ENCODE measurements at places on chromosomes 7 and 10. TPM values are rescaled to one million over a fixed set of nuclear protein-coding genes. Genes with fewer than 3 reads are reported as not detected.

Gene VIM
- total RNA-seq = 8,367 TPM

Gene PDZD7
- total RNA-seq = 5.5 TPM

Gene CFAP43
- 0.52 TPM for total RNA-seq

Gene ASIC3
- total RNA-seq = 0.26 TPM

Gene LRIT1
- not detected for total RNA-seq

Gene ADRB1
- total RNA-seq = not detected

Gene PNLIPRP1
- not detected for total RNA-seq

Gene STEAP4
- 5.9 TPM for total RNA-seq

Gene NKX2-3
- not detected for total RNA-seq

Gene ZNF438
- 3.1 TPM for total RNA-seq

Gene ADAM8
- 2.7 TPM for total RNA-seq

Gene GPR26
- total RNA-seq = not detected

Gene DPYSL4
- 52.0 TPM for total RNA-seq

Gene SLC26A4
- total RNA-seq = 0.56 TPM

Gene NYAP1
- 2.3 TPM for total RNA-seq

Gene DIP2C
- total RNA-seq = 40.9 TPM

Gene AUTS2
- 4.9 TPM for total RNA-seq

Gene RAB11FIP2
- total RNA-seq = 16.5 TPM

Gene RNF148
- 0.43 TPM for total RNA-seq

Gene WIPF3
- 0.07 TPM for total RNA-seq

Gene IGF2BP3
- 77.8 TPM for total RNA-seq

Gene ATOH7
- not detected for total RNA-seq

Gene FAM25A
- total RNA-seq = not detected

Gene ENTPD7
- total RNA-seq = 25.9 TPM

Gene SLC13A1
- total RNA-seq = not detected

Gene SPDYE18
- 0.20 TPM for total RNA-seq

Gene SNCG
- total RNA-seq = 13.0 TPM

Gene SPDYE8
- total RNA-seq = not detected

Gene AASS
- 34.3 TPM for total RNA-seq

Gene SUN3
- total RNA-seq = not detected

Gene CDHR3
- total RNA-seq = 3.1 TPM

Gene PRRT4
- 0.13 TPM for total RNA-seq

Gene GNG11
- 8.5 TPM for total RNA-seq

Gene TRPV5
- total RNA-seq = not detected

Gene LDB3
- 0.96 TPM for total RNA-seq

Gene TCAF2
- 7.2 TPM for total RNA-seq

Gene CCSER2
- 30.2 TPM for total RNA-seq

Gene GPR15LG
- total RNA-seq = not detected

Gene UNCX
- total RNA-seq = not detected

Gene FAM221A
- 1.5 TPM for total RNA-seq
